DND-41 (cell line): ENCODE measurements at places on chromosomes 4 and X.
A peak's percentile ranks its signal among the peaks of the same experiment; 100 is the strongest.

GRCh38 chrX:79325263-79325958 is 41.7 kb downstream of the ITM2A start:
- no peak for DNase-seq

GRCh38 chr4:33116871-33117270 is 2396.7 kb downstream of the PCDH7 start:
- DNase-seq = no peak

DNA sequence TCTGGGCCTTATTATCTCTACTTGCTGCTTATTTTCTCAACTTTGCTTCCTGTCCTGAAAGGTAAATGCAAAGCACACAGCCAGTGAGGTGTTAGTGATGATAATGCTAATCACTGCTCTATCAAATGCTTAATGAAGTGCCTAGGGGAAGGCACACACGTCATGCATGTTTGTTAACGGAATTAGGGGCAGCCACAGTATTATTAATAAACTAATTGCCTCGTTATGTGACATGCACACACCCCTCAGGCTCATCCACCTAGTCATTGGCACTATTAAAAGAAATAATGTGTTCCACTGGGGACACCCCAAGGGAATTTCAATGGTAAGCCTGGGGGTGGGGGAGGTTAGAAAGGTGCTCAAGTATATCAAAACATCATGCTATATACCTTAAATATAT is 125.2 kb downstream of the GUCY2F start:
- no peak for DNase-seq

GRCh38 chr4:1194010-1194900 is 21.9 kb upstream of the SPON2 start:
- peak; percentile 5 for DNase-seq

GRCh38 chr4:622071-622995 is 3.0 kb upstream of the PDE6B start:
- no peak for DNase-seq

GRCh38 chr4:92047209-92047875 is 256.4 kb upstream of the GRID2 start:
- DNase-seq = no peak

DNA sequence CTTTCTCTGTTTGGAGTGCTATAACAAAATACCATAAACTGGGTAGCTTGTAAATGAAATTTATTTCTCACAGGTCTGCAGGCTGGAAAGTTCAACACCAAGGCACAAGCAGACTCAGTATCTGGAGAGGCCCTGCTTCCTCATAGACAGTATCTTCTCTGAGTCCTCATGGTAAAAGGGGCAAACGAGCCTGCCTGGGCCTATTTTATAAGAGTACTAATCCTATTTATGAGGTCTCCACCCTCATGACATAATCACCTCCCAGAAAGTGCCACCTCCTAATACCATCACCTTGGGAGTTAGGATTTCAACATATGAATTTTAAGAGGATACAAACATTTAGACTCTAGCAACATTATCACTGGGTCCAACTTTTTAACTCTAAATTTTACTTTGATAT is 200.3 kb downstream of the STPG2 start:
- no peak for DNase-seq

- DNase-seq = no peak
These were observed 113.5 kb downstream of the PHF8 start for GRCh38 chrX:53930515-53931380.

DNA sequence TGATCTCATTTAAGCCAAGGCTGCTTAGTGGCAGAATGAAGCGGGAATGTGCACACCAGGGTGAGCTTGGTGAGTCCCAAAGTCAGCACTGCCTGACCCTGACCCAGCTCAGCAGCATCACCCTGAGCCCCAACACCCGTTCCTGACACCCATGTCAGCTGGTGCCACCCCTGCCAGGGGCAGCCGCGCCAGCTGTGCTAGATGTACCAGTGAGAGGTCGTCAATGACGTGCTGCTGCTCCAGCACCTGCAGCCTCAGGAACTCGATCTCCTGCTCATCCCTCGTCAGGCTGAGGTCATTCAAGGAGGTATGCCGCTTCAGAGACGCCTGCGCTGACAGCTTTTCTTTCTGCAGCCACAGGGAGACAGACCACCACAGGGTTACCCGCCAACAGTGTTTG is 61.7 kb upstream of the C4orf50 start:
- no peak for DNase-seq

GRCh38 chrX:65677954-65678469 is 10.6 kb downstream of the MSN start:
- no peak for DNase-seq

GRCh38 chr4:2057382-2058065 is 1.6 kb upstream of the NAT8L start:
- no peak for DNase-seq

- no peak for DNase-seq
These were observed 73.2 kb downstream of the SLC4A4 start for GRCh38 chr4:71411981-71412380.

DNA sequence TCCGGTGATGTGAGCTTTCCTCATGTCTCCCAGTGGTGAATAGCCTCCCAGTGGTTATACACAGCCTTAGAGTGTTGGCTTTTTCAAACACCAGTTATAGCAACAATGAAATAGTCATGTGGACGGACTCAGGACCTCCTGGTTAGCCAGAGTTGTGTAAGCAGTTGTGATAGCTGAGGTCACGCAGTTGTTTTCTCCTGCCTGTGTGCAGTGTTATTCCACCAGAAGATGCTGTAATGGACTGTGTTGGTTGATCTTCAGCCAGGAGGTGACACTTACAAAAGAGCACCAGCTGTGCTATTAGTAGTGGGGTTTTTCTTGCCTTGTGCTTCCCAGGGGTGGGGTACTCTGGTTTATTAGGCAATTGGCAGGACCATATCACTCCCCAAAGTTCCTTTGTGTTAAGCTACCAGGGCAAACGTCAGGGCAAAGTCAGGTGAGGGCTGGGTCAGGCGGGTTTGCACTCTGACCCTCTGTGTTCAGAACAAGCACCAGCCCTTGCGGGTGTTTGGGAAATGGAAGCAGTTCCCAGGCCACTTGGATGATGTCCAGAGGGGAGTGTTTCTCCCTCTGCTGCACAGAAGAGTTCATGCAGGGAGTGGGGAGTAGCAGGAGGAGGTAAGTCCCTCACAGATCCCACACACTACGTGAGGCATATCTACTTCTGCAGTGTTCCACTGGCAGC is 252.6 kb downstream of the TMEM47 start:
- DNase-seq = no peak

DNA sequence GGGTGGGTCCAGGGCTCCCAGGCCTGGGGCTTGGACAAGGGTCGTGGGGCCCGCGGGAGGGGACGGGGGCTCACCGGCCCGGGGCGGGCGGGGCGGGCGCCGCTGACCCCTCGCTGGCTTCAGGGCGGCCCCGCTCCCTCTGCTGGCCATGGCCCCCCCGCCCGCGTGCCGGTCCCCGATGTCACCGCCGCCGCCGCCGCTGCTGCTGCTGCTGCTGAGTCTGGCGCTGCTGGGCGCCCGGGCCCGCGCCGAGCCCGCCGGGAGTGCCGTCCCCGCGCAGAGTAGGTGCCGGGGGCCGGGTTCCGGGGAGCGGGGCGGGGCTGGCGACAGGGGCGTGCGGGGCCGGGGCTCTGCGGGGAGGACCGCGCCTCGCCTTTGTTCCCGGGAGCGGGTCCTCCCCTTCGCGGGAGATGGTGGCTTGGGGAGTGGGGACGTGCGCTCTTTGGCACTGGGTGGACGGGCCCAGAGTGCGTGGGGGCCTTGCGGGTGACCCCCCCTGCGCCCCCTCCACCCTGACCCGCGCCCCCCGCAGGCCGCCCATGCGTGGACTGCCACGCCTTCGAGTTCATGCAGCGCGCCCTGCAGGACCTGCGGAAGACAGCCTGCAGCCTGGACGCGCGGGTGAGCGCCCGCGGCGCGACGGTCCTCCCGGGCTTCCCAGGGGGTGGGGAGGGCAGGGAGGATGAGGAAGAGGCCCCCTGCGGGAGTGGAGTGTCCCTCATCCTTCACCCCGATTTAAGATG is 16.8 kb upstream of the NAT8L start:
- peak; percentile 51 for DNase-seq

DNA sequence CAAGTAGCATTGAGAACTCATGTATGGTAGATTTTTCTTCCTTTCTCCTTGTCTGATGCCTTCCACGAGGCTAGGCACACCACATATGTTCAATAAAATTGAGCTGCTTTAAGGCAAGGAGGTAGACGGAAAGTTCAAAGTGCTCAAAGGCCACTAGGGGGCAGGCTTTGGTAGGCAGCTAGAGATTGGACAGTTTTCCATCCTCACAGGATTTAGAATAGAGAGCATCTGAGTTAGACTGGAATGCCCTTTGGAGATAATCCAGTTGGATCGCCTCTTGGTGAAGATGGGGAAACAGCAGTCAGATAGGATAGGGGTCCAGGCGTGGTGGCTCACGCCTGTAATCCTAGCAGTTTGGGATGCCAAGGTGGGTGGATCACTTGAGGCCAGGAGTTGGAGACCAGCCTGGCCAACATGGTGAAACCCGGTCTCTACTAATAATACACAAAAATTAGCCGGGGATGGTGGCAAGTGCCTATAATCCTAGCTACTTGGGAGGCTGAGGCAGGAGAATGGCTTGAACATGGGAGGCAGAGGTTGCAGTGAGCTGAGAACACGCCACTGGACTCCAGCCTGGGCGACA is 30.4 kb downstream of the ELF4 start:
- DNase-seq = peak; percentile 64

DNA sequence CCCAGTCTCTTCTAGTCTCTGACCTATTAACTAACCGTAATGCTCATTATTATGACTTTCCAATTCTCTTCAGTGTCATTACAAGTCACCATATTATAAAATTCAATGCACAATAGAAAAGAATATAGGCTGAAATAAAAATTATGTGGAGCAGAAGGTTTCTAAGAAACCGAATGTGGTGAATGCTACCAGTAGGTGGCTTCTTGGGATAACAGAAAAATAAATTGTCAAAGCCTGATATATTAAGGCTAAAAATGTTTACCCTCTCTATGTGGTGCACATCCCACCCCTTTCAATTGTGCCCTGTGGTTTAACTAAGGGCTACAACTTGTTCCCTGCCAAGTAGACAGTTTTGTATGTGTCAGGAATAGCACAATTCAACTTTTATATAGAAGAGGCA is 624.6 kb upstream of the TECRL start:
- DNase-seq = no peak

- DNase-seq = peak; percentile 3
These were observed 135.3 kb downstream of the CPZ start for GRCh38 chr4:8727546-8728510.

GRCh38 chr4:87975466-87975865 is at the start of gene SPP1:
Gene SPP1 (plus strand): TSS chr4:87975714. CDS start chr4:87976896, 1,182 bp downstream.
- peak; percentile 67 for DNase-seq

- no peak for DNase-seq
These were observed 17.9 kb upstream of the SLC34A2 start for GRCh38 chr4:25637581-25638220.

DNA sequence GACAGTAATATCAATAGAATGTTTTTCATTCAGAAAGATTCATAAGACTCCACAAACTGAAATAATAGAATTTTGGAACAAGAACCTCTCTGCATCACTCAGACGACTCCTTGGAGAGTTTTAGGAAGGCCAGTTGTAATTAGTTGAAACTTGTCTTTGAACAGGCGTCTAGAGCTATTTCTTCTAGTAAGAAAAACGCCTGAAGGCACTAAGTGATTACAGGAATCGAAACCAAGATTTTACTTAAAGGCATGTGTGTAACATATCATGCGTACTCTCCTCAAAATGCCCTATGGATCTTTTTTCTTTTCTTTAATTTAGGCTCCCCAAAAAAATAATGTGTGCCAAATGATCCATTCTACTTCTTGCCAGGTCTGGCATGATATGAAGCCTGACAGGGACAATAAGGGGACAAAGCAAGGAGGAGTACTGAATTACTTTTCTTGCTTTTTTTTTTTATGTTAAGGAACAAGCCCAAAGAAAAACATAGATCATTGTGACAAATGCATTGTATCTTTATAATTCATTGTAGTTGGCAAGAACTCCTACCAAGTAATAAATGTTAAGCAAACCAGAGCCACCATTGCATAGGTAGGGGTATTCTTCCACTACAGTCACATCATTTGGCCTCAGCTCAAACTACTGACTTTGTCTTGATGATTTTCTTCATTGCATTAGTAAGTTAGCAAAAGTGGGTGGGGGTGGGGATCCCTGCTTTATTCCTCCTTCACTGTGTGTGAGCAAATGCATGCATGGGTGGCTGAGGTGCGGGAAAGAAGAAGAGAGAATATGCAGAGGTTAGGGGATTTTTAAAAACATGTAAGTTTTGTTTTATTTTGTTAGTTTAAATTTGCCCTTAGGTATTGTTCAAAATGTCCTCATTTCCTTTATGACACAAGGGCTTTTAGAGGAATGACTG is 79.9 kb upstream of the ATOH1 start:
- DNase-seq = no peak
